ENCODE measurements at places on chromosomes 13 and 19. TPM values are rescaled to one million over a fixed set of nuclear protein-coding genes. Genes with fewer than 3 reads are reported as not detected.

- no peak for DNase-seq
Observed at GRCh38 chr13:32791545-32792172, 205.4 kb downstream of the PDS5B start.

- DNase-seq, result no peak
Observed at GRCh38 chr19:46404753-46405468, 8.5 kb downstream of the CCDC8 start.

- no peak for DNase-seq
Observed at GRCh38 chr19:3322199-3322978, 44.0 kb upstream of the NFIC start.

DNA sequence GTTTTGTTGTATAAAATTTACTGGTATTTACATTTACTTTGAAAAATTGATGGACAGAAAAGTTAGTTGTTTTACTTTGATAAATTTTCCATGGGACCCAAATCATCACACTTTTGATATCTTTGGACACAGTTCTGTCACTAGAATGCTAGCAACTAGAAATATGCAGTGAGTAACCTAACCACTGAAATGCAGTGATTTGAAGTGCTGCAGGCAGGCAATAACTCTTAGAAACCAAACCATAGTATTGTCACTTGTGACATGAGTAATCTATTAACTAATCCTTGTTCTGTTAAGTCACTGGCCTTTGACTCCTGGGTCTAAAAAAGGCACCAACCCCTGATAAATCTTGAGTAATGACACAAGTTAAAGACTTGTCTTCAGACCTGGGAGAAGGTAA is 620.0 kb upstream of the ATXN8OS start:
- DNase-seq, result no peak

- no peak for DNase-seq
Observed at GRCh38 chr13:110299283-110299840, 7.6 kb downstream of the COL4A1 start.

- DNase-seq, result no peak
Observed at GRCh38 chr19:33683881-33684537, 62.3 kb downstream of the CHST8 start.

DNA sequence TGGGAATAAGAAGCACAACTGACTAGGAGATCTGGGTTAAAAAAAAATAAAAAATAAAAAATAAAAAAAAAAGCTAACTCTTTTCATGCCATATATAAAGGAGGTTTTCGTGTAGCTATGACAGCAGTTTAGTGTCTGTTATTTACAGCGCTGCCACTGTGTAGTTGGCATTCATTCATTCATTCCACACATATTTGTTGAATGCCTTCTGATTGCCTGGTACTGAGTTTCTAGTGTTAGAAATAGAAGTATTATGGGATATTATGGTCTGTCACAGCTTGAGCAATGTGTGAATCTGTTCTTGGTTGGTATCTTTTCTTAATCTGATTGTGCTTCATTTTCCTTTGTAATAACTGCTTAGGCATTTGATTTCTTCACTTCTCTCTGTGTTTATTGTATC is 237.4 kb downstream of the NBEA start:
- DNase-seq, result no peak

DNA sequence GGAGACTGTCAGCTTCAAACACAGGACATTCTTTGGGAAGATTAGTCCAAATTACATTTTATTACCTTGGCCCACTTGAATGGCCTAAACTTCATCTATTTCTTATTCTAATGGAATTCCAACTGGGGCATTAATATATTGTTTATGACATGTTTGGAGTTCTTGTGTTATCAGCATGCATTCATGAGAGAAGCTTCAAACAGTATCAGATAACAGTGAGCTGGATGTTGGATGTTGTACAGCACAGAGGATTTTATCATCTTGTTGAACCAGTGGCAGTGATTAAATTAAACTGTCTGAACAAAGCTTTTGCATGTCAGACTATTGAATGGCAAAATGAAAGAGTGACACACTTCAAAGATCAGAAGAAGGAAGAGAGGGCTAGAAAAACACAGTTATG is 50.0 kb downstream of the MZT1 start:
- DNase-seq, result no peak

DNA sequence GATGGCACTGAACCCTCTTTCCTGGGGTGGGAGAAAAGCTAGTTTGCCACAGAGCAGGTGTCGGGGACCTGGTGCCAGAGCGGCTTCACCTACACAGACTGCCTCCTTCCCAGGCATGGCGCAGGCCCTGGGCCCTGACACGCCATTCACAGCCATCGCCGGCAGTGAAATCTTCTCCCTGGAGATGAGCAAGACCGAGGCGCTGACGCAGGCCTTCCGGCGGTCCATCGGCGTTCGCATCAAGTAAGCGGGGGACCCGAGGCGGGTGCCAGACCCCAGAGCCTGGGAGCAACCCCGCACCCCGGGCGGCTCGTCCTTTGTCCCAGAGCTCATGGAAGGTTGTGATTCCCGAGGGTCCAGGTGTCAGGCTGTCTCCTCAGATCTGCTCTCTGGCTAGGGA is 10.0 kb downstream of the LHB start:
- no peak for DNase-seq

GRCh38 chr13:59931621-59932020 is 232.1 kb downstream of the DIAPH3 start:
- no peak for DNase-seq

DNA sequence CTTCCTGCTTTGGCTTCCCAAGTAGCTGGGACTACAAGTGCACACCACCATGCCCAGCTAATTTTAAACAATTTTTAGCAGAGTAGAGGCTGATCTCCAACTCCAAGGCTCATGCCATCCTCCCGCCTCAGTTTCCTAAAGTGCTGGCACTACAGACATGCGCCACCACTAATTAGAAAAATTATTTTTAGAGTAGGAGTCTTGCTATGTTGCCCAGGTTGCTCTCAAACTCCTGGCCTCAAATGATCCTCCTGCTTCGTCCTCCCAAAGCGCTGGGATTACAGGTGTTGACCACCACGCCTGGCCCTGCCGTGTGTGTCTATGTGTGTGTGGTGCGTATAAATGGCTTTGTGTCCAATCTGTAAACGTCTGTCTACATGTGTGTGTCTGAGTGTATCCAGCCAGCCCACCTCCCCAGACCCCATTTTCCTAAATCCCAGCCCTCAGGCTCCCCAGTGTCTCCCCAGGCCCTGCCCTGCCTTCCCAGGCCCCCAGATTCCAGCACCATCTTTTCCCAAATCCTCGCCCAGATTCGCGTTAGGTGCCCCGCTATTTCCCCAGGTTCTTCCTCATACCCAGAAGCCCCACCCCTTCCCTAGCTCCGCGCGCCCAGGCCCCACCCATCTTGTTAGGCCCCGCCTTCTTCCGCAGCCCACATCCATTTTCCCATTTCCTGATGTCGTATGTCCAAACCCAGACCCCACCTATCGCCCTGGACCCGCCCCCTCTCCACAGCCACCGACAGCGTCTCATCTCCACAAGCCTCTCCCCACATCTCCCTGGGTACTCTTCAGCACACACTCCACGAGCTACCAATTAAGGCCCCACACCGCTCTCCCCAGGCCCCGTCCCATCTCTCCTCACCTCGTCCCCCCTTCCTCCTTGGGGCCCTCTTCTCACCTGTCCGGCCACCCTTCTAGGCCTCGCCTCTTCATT is 24.9 kb downstream of the SLC8A2 start:
- no peak for DNase-seq

DNA sequence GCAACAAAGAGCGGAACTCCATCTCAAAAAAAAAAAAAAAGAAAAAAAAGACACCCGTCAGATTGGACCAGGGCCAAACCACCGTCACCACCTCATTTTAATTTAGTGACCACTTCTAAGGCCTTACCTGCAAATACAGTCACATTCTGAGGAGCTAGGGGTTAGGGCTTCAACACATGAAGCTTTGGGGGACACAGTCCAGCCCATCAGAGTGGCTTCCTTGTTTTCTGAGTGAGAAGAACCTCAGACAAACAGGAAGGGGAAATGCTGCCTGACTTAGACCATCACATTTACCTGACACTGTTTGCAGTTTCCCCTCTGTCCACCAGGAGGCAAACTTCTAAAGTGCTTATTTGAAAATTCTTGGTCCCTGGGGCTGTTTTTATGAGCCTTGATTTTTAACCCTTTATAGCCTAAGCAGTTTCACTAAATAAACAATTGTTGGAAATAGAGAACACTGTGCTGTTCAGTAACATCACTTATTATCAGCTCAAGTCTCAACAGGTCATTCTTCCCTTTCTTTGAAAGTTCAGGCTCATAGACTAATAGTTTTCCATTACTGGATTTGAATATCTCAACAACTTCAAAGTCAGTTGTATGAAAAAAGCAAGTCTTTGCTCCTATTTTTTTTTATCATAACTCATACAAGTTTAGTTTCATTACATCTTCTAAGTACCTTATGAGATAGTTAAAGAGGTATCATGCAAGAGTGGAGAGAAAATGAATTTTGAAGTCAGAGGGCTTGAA is 74.9 kb upstream of the WASF3 start:
- no peak for DNase-seq

GRCh38 chr13:41633776-41634175 is 176.4 kb downstream of the RGCC start:
- DNase-seq, result no peak

DNA sequence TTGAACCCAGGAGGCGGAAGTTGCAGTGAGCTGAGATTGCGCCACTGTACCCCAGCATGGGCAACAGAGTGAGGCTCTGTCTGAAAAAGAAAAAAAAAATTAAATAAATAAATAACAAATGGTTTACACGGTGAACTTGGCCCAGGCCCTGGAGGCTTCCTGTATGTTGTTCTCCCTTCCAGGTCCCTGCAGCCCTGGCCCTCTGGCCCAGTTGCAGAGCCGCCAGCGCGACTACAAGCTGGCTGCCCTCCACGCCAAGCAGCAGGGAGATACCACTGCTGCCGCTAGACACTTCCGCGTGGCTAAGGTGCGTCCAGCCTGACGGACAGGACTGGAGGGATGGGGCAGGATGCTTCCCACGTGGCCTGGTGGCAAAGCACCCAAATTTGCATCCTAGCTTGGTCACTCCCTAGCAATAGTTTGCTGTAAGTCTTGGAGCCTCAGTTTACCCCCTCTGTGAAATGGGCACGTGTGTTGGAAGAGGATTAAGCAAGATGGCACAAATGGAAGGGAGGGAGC is 11.9 kb downstream of the CC2D1A start:
- DNase-seq, result no peak

DNA sequence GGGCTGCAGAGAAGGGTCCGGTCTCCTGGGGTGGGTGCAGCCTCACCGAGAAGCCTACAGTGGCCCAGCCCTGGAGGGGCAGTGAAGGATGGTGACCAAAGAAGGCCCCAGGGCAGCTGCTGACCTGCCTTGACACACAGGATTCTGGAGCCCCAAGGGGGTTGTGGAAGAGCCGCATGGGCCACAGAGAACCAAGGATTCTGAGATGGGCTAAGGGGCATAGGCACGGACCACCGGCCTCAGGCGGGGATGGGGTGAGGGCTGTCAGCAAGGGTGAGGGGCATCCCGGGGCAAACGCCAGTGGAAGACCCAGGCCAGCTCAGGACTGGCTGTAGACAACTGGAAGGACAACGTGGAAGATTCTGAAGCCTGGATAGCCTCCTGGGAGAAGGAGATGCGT is 151.6 kb downstream of the TEX29 start:
- no peak for DNase-seq

- DNase-seq, result no peak
Observed at GRCh38 chr19:14271840-14272239, 65.9 kb upstream of the ADGRL1 start.

DNA sequence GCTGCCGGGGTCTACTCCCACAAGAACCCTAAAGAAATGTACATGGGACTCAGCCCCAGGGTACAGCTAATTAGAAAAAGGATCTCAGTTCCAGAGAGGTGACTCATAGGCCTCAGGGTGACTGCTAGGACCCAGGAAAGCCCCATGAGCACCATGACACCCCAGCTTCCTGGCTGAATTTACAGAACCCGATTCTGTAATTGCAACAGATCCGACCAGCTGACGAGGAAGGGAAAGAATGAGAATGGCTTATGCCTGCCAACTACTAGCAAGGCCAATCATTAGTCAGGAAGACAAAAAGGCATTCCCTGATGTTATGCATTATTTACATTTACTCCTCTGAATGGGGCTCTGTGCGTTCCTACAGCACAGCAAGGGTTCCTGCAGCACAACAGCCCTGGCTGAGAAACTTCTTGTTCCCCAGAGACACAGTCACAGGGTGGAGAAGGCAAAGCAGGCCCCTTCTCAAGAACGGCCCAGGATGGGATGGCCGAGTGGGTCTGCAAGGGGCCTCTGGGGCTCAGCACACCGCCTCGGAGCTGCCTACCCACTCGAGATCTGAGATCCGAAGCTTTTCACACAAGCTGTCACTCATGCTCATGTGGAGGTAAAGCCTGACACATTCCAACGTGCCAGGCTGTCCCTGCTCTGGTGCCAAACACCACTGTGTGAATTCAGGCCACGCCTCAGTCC is 27.2 kb downstream of the PBX4 start:
- DNase-seq, result no peak

DNA sequence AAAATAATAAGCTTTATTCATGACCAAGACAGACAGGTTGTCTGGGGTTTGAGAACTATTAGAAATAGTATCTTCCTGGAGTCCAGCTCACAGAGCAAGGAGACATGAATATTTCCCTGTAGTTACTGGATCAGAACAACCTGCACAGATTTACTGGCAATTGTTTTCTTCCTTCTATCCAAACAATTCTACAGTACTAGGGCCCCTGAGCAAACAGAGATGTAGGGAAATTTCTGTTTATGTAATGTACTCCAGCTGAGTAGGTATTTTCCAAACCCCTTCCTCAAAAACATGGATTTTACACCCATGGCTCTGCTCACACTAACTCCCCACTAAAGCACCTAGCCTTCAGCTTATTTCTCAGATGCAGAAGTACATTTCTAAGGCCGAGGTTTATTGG is 557.6 kb downstream of the GPC6 start:
- DNase-seq, result no peak

- no peak for DNase-seq
Observed at GRCh38 chr19:55283548-55284377, at the start of gene BRSK1. Gene BRSK1 (plus strand): TSS chr19:55283997. CDS start chr19:55284443, 446 bp downstream.

DNA sequence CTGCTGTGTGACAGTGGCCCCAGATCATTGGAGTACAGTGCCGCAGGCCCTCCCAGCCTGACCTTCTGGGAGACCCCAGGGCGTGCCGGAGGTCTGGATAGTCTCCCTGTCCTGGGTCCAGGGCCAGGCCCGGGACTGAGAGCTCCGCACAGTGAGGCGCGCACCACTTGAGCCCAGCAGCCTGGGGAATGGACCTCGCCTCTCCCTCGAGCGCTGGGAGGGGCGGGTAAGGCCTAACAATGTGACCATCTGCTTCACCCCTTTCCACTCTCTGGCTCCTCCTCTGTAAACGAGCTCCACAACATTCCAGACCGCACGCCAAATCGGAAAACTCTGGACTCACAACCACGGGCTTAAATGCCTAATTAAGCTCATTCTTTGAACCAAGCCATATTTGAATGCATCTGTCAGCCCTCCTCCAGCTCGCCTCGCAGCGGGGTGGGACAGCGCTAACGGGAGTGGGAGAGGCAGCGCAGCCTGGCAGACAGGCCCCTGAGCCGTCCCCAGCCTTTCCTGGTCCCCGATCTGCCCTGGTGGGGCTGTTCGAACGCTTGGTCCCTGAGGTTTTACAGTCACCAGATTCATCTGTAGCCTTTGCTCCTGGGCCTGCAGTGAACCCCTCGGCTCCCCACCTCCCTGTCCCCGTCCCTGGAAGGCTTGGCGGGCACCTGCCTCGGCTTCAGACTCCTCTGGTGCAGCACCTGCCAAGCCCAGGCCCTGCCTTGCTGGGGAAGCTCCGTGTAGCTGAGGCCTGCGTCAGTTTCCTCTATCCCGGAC is 120.7 kb upstream of the VSTM2B start:
- DNase-seq, result no peak

The FSD1 gene
- 1.7 TPM for total RNA-seq

The KIRREL2 gene
- not detected for total RNA-seq

The OR4F17 gene
- total RNA-seq, result not detected

The SLC25A23 gene
- 27.5 TPM for total RNA-seq

The ZNF101 gene
- 6.9 TPM for total RNA-seq
